Chondrocyte (in vitro differentiated cells): ENCODE measurements at places on chromosomes 11 and 22.

GRCh38 chr11:73391665-73392064 lies 15.5 kb downstream of the RELT start:
- DNase-seq: no peak
- no peak overlapping the region for H3K27ac ChIP-seq
- no peak overlapping the region for H3K4me3 ChIP-seq
- H3K27me3 ChIP-seq: no peaks in the 10 kb centered on the region
- no peaks in the 10 kb centered on the region for H3K36me3 ChIP-seq

DNA sequence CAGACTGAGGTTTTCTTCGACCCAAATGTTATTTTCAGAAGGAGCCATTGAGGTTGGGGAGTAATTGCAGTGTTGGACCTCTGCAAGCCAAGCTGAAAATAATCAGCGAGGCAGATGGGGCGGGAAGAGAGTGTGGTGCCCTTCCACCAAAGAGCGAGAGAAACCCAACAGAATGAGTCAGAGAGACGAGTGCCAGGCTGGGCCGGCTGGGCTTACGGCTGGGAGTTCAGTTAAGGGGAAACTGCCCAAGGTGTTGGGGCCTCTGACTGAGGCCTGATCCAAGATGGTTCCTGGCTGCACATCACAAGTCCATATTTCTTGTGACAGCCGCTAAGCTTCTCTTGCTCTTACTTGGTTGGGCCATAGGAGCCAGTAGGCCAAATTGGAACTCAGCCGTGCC lies 30.4 kb upstream of the CREB3L1 start:
- H3K36me3 ChIP-seq: no peaks in the 10 kb centered on the region
- H3K27me3 ChIP-seq: no peaks in the 10 kb centered on the region
- peaks cover 73% of the 10 kb centered on the region for H3K4me1 ChIP-seq
- no peak overlapping the region for H3K4me3 ChIP-seq
- DNase-seq: no peak
- H3K27ac ChIP-seq: peak overlapping the region; percentile 83

GRCh38 chr11:85551881-85552280 lies 75.3 kb downstream of the DLG2 start:
- H3K4me3 ChIP-seq: no peak overlapping the region
- no peaks in the 10 kb centered on the region for H3K4me1 ChIP-seq
- H3K27ac ChIP-seq: no peak overlapping the region
- peaks cover 4% of the 10 kb centered on the region for H3K27me3 ChIP-seq

- no peak for DNase-seq
- H3K4me3 ChIP-seq: no peak overlapping the region
- no peaks in the 10 kb centered on the region for H3K36me3 ChIP-seq
- H3K27ac ChIP-seq: no peak overlapping the region
- peaks cover 8% of the 10 kb centered on the region for H3K27me3 ChIP-seq
- H3K4me1 ChIP-seq: no peaks in the 10 kb centered on the region
These were observed 499.6 kb downstream of the BRD1 start for GRCh38 chr22:49328118-49328475.

DNA sequence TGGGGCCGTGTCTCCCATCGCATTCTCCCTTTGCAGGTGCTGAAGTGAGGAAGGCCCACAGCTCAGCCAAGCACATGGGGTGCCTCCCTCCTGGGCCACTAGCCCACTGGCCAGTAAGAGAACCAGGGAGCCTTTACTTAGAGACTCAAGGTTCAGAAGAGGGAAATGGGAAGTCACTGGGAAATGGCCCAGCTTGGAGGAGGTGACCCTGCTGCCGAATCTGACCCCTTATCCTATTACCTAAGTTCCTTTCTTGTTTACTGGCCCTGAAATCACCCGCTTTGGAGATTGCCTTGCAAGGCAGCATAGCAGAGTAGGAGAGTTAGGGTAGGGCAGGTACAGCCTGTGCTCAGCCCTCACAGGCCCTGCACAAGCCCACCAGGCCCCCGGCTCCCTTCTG lies 24.4 kb downstream of the UPB1 start:
- no peak for DNase-seq
- H3K4me3 ChIP-seq: no peak overlapping the region
- H3K27me3 ChIP-seq: no peaks in the 10 kb centered on the region
- H3K36me3 ChIP-seq: no peaks in the 10 kb centered on the region

DNA sequence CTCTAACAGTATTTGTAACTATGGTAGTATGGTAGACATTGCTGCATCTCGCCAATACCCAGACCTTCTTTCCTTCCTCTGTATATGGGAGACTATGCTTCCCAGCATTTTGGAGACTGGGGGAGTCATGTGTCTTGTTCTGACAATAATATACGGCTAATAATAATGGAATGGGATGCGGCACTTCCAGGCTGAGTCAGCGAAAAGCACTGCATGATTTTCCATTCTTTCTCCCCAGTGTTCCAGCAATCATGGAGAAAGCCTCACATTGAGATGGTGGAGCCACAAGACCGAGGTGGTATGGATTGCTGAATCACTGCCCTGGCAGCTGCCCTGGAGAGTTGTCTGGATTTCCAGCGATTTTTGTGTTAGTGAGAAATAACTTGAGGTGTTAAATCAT lies 77.1 kb upstream of the FIBIN start:
- H3K4me3 ChIP-seq: no peak overlapping the region
- no peak overlapping the region for H3K27ac ChIP-seq
- no peaks in the 10 kb centered on the region for H3K4me1 ChIP-seq
- DNase-seq: no peak
- no peaks in the 10 kb centered on the region for H3K36me3 ChIP-seq
